ENCODE measurements at places on chromosomes 7 and 10. TPM values are rescaled to one million over a fixed set of nuclear protein-coding genes. Genes with fewer than 3 reads are reported as not detected.

DNA sequence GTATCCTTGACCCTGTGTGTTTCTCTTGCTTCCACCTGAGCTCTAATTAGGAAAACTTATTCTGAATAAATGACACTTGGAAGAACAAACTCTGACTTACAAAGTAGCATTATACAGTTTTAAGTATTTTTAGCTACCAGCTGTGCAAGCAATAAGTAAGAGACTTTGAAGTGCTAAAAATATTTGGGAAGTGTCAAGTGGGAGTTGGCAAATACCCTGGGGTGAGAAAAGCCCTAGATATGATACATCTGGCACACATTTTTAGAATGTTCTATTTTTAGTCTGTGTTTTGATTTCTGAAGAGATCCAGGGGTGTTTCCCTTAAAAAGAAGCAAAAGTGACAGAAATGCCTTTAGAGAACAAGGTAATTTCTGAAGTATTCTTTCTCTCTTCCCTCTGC lies 132.7 kb upstream of the TEX47 start:
- H3K4me3 ChIP-seq = no peak overlapping the region
- no peak for DNase-seq
- no peaks in the 10 kb centered on the region for H3K36me3 ChIP-seq
- H3K27ac ChIP-seq = no peak overlapping the region
- H3K4me1 ChIP-seq = no peaks in the 10 kb centered on the region
- no peaks in the 10 kb centered on the region for H3K27me3 ChIP-seq

Gene CLRN3
- not detected for total RNA-seq

Gene GSTO1
- total RNA-seq = 174 TPM

Gene CALD1
- 10.1 TPM for total RNA-seq

DNA sequence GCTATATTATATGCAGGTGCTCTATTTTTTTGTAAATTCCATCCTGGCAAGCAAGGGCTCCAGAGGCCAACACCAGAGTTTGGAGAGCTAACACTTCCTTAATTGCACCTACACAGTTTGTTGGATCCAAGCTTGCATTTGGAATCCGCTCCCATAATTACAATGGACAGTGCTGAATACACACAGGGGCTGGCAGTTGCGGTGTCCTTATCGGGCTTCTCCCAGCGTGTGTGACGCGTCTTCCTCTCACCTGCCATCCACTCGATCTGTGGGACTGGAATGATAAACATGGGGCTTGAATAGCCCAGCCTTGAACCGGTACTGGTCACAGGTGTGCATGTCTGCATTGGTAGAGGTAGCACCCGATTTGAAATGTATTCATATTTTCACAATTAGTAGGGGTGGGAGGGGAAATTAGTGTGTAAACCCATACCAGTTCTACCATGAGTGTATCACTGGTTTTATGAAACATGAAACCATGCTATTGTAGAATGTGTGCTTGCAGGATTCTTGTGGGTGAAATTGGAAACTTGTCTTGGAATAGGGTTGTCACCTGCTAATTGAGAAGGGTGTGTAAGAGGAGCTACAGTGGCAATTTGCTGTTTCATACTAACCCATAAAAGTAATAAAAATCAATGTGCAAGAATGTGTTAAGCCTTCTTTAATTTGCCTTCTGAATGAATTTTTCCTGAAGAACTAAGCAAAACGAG lies 316.5 kb downstream of the WDR11 start:
- H3K27me3 ChIP-seq = no peaks in the 10 kb centered on the region
- no peaks in the 10 kb centered on the region for H3K4me1 ChIP-seq
- no peak for DNase-seq
- no peak overlapping the region for H3K27ac ChIP-seq
- no peak overlapping the region for H3K4me3 ChIP-seq

Gene OR2A5
- total RNA-seq = not detected
